GM23338 (cell line): ENCODE measurements at places on chromosomes 5 and 9. TPM values are rescaled to one million over a fixed set of nuclear protein-coding genes. Genes with fewer than 3 reads are reported as not detected.

The ZSWIM6 gene
- total RNA-seq = 6.0 and 6.6 TPM in 2 replicates

The DOK3 gene
- total RNA-seq = 4.9 and 11.1 TPM in 2 replicates

The CDH12 gene
- total RNA-seq = not detected in 2 replicates

The PLPP7 gene
- 2.4 and 4.4 TPM in 2 replicates for total RNA-seq

The SLC34A3 gene
- total RNA-seq = not detected in 2 replicates

The SERF1B gene
- total RNA-seq = 20.9 and 47.5 TPM in 2 replicates

The FOXD1 gene
- 0.12 and 0.42 TPM in 2 replicates for total RNA-seq

The TEX48 gene
- total RNA-seq = not detected in 2 replicates

The EGFL7 gene
- 56.1 and 60.8 TPM in 2 replicates for total RNA-seq

The GAPT gene
- not detected in 2 replicates for total RNA-seq

The SPINK1 gene
- total RNA-seq = not detected in 2 replicates

The C5orf52 gene
- not detected in 2 replicates for total RNA-seq

The PRR7 gene
- 6.4 and 9.7 TPM in 2 replicates for total RNA-seq

The EGFLAM gene
- 0.50 and 1.9 TPM in 2 replicates for total RNA-seq

The FGF18 gene
- total RNA-seq = 0.56 TPM in 1 of 2 replicates, not detected in the other

The OLFM1 gene
- total RNA-seq = 30.4 and 40.1 TPM in 2 replicates

The EMB gene
- 35.5 and 40.0 TPM in 2 replicates for total RNA-seq

The CCL27 gene
- total RNA-seq = not detected in 2 replicates

The PRRX2 gene
- 4.5 and 8.3 TPM in 2 replicates for total RNA-seq

The RNF208 gene
- total RNA-seq = 1.4 and 1.9 TPM in 2 replicates

The IL33 gene
- total RNA-seq = not detected in 2 replicates

The CCDC107 gene
- 2.4 and 6.9 TPM in 2 replicates for total RNA-seq

The DENND1A gene
- total RNA-seq = 27.7 and 28.7 TPM in 2 replicates

The PRR16 gene
- 0.62 and 1.0 TPM in 2 replicates for total RNA-seq

The ZFP37 gene
- 5.0 and 5.6 TPM in 2 replicates for total RNA-seq

The FANCC gene
- 12.9 and 18.1 TPM in 2 replicates for total RNA-seq

The COL15A1 gene
- 0.17 and 0.50 TPM in 2 replicates for total RNA-seq

The SLC24A2 gene
- total RNA-seq = 7.1 and 7.3 TPM in 2 replicates

The DRD1 gene
- 0.14 TPM in 1 of 2 replicates, not detected in the other for total RNA-seq

The TRAF1 gene
- total RNA-seq = 1.0 and 1.4 TPM in 2 replicates

The PCDHB3 gene
- total RNA-seq = 15.3 and 19.4 TPM in 2 replicates

The SPRY4 gene
- total RNA-seq = 177 and 240 TPM in 2 replicates

The CDH9 gene
- 0.31 TPM in 1 of 2 replicates, not detected in the other for total RNA-seq

The SLC36A3 gene
- total RNA-seq = not detected in 2 replicates

The IL31RA gene
- total RNA-seq = not detected in 2 replicates

The IL4 gene
- not detected in 2 replicates for total RNA-seq

The PRDM9 gene
- not detected in 2 replicates for total RNA-seq

The ADAMTS6 gene
- total RNA-seq = 1.0 and 2.0 TPM in 2 replicates

The RNF183 gene
- total RNA-seq = not detected in 2 replicates

The MEIKIN gene
- total RNA-seq = not detected in 2 replicates

The GFI1B gene
- 0.38 and 1.0 TPM in 2 replicates for total RNA-seq

The SPEF2 gene
- total RNA-seq = 0.17 and 7.4 TPM in 2 replicates

The CAMLG gene
- total RNA-seq = 34.0 and 34.4 TPM in 2 replicates

The JAKMIP2 gene
- total RNA-seq = 16.9 and 27.2 TPM in 2 replicates

The ARID3C gene
- 0.49 TPM in 1 of 2 replicates, not detected in the other for total RNA-seq

The CRB2 gene
- total RNA-seq = 9.8 and 10.2 TPM in 2 replicates

The GHR gene
- 0.39 and 1.9 TPM in 2 replicates for total RNA-seq

The CXCL14 gene
- not detected in 2 replicates for total RNA-seq

The STING1 gene
- total RNA-seq = 0.39 TPM in 1 of 2 replicates, not detected in the other
